NCI-H2081 (cell line): ENCODE measurements at places on chromosomes 6 and 20.

DNA sequence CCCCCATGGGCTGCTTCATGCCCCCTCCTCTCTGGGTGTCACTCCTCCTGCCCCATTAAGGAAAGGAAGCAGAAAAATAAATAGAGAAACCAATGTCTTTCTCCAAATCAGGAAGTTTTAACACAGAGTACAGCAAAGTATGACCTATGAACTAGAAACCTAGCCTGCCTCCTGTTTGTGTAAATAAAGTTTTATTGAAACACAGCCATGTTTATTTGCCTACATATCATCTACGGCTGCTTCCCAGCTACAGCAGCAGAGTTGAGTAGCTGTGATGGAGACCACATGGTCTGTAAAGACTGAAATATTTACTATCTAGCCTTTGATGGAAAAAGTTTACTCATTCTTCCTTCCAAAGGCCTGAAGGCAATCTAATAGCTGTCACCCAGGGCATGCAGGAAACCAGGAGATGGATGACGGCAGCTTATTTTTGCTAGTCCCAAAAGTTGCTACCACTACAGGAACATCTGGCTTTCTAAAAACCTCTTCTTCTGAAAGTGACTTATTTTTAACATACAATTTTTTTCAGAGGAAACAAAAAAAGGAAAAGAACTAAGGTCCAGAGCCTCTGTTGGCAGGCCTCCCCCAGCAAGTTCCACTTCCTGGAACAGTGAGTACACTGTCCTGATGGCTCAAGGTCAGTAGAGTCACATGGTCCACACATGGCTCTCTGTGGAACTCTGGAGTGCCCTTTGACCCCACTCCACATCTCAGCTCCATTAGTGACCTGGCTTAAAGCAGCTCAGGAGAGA is 287.8 kb downstream of the PTPRT start:
- DNase-seq = no peak

GRCh38 chr6:2658788-2659187 is 91.9 kb downstream of the MYLK4 start:
- no peak for DNase-seq

DNA sequence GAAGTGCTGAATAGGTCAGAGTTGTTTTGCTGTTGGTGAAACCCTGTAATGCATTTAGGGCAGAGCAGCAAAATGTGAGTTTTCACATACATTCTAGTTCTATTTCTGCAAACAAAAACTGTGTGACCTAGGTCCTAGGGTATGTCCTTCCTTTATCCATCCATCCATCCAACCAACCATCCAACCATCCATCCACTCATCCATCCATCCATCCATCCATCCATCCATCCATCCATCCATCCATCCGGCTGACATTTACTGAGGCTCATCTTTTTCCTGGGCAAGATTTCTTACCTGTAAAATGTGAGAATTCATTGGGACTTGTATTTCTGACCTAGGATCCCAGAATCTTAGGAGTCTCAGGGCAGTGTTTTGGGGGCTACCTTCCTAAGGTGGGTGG is 14.5 kb downstream of the PNPLA1 start:
- no peak for DNase-seq

DNA sequence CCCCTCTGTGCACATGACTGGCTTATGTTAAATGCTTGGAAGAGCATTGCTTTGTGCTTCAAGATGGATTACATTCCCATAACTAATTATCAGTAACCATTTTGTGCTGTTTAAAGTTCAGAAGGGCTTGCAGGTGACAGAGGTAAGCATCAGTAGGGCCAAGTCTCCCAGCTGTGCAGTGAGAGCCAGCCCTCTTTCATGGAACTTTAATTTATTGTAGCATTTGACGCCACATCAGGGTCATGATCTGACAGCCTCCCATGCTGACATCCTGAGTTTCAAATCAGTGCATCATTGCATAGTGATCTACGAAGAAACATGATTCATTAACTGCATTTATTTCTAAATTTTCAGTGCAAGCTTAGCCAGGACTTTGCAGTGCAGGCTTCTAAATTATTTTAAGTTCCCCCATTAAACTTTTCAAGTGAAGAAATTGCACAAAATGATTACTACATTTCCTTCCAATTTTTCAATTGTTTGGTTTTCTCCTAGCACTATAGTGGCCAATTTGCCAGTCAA is 380.9 kb downstream of the UTRN start:
- no peak for DNase-seq

GRCh38 chr6:15380351-15380750 is 134.5 kb downstream of the JARID2 start:
- no peak for DNase-seq

- no peak for DNase-seq
Observed at GRCh38 chr6:37916675-37917074, 97.1 kb downstream of the ZFAND3 start.

DNA sequence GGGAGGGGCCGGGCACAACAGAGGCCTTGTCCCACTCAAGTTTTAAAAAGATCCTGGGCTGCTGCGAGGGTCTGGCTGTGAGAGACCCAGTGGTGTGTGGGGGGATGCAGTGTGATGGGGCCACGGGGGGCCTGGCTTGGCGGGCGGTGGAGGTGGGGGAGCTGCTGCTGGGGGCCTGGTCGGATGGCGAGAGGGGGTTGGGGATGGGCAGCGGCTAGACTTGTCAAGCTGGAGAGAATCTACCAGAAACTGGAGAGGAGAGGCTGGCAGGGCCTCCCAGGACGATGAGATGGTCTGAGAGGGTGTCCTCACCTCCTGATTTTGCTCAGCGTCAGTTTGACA is 5.1 kb downstream of the RPS21 start:
- DNase-seq = no peak

GRCh38 chr20:9043364-9043763 is 25.5 kb upstream of the PLCB4 start:
- DNase-seq = no peak

DNA sequence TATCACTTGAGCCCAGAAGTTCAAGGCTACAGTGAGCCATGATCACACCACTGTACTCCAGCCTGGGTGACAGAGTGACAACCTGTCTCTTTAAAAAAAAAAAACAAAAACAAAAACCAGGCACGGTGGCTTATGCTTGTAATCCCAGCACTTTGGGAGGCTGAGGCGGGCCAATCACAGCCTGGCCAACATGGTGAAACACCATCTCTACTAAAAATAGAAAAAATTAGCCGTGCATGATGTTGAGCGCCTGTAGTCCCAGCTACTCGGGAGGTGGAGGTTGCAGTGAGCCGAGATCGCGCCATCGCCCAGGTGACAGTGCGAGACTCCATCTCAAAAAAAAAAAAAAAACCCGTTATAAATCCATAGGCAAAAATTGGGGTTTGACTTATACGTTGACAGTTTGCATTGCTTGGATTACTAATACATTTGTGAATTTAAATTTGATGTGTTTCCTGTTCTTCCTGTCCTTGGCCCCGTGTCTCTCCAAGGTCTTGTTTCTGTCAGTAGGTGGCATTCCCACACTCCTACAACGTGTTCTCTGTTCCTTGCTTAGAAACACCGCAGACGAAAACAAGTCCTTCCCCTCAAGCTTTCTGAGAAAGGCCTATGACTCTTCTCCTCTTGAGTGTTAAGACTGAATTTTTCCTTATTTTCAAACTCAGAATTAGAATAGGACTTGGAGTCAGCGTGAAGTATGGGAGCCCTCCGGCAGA is 147.0 kb downstream of the DTNBP1 start:
- no peak for DNase-seq

GRCh38 chr6:11039040-11039439 is 5.1 kb downstream of the ELOVL2 start:
- peak; percentile 12 for DNase-seq

- peak; percentile 95 for DNase-seq
Observed at GRCh38 chr6:139219271-139219729, 72.5 kb downstream of the TXLNB start.

DNA sequence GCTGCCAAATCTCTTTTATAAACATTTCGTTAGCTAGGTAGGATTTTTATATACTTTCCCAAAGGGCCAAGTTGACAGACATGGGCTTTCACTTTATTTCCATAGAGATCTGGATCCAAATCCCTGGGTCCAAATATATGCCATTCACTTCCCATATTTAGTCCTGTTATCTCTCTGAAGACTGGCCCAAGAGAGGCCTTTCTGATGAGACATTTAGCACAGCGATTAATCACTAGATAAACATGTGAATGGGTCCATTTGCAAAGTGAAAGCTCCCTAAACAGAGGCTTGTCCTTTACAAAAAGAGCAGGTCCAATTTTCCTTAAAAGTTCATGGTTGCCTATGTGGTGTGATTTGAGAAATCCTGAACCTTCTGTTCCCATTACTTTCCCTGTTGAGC is 132.6 kb downstream of the TRMT11 start:
- DNase-seq = no peak

DNA sequence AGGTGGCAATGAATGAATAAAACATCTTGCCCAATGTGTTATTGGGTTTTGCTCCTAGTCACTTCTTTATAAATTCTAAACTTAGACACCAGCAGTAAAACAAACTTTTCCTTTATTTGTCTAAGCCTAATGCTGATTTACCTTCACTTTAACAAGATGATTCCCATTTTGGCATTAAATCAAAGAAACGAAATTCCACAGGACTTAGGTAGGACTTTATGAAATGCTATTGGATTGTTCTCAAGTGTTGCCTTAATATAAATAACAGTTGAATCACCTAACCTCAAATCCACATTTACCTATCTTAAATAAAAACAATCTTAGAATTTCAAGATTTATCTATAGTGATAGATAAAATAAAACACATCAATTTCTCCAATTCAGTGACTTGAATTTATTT is 831.8 kb downstream of the EPHA7 start:
- no peak for DNase-seq

- peak; percentile 38 for DNase-seq
Observed at GRCh38 chr6:26087284-26088115, at the start of gene HFE. HFE (plus strand) TSS chr6:26087429; CDS start chr6:26087441, 12 bp downstream.

DNA sequence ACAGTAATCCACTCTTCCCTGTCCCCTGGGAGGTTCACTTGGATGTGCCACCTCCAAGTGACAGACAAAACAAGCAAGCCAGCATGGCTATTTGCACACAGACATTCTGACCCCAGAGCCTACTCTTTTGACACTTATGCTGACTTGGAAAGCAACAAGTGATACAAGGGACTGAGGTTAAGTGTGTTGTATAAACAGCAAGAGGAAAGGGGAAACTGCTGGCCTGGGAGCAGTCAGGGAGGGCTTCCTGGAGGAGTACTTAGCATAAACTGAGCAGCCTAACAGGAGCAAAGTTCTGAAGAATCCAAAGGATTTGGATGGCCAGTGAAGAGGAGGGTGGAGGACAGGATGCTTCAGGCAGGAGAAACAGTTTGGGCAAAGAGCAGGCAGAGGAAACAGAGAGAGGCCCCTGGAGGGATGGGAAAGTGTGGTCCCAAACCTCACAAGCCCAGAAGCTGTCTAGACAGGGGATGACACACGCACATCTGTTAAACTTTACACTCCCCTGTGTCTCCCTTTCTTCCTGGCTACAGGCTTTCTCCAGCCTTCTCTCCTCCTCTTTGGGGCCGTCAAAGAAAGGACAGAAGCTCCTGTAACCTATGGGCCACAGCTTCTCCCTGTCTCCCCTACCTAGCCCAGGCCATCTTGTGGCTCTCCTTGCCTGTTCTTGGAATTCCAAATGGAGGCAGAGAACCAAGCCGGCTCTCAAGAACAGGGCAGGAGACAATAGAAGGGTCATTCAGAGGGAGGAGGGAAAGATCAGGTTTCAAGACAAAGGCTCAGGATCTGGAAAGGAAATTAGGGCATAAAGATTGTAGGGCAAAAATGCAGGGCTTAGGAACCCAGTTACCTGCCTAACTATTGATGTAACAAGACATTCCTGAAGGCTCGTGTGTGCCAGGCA is 19.3 kb downstream of the SULF2 start:
- no peak for DNase-seq

GRCh38 chr20:51938559-51939258 is 136.4 kb upstream of the SALL4 start:
- no peak for DNase-seq

DNA sequence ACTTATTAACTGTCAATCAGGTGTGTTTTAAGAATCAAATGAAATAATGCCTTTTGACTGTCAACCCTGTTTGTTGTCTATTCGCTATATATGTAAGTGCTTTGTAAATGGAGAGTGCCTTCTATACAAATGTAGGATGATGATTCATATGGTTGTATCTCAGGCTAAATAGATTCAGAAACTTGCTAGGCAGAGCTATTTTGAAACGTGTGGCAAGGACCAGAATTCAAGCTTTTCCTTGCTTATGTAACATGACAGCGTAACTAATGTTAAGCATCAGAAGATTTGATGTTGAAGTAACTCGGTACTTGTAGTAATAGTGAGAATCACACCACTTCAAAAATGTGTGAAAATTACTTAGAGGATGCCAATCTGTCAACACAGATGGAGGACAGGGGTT is 3.4 kb downstream of the OGFRL1 start:
- DNase-seq = no peak

GRCh38 chr6:158605266-158605878 is 39.2 kb downstream of the DYNLT1 start:
- peak; percentile 67 for DNase-seq

- no peak for DNase-seq
Observed at GRCh38 chr20:45189067-45189609, 14.4 kb downstream of the PI3 start.

GRCh38 chr20:56788041-56788670 is 159.1 kb downstream of the TFAP2C start:
- no peak for DNase-seq

GRCh38 chr20:52577696-52578095 is 386.1 kb upstream of the ZFP64 start:
- DNase-seq = no peak

GRCh38 chr20:663315-664090 is 10.5 kb upstream of the SRXN1 start:
- DNase-seq = peak; percentile 36

DNA sequence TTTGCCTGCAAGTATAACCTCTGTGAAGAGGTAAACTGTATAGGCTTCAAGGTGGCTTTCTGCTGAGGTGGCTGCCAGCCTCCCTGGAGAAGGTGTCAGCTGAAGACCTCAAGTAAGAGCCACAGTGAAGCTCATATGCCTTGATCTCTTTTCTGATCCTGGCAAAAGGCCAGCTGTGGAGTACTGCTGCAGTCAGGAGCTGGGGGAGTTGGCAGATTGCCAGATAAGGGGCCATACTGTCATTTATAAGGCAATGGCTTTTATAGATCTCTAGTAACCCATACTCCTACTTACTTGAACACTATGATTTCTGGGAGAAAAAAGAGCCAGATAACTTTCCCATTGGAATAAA is 8.8 kb upstream of the CEP85L start:
- peak; percentile 36 for DNase-seq
